ENCODE measurements at places on chromosomes 12 and 14.

DNA sequence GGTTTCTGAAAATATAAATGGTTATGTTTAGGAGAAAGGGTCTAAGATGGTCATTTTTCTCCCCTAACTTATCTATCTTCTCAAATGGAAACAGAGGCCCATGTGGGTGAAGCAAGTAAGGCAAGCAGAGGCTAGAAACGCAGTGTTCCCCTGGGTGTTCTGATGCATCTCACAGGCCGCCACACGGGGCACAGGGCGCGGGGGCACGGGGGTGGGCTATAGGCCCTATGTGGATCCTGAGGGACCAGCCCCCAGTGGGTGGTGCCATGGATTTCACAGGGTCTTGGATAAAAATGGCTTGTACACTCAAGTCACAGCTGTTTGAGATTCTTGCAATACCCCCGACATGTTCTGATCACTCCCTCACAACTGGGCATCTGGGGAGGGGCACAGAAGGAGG is 17.7 kb downstream of the ACTN1 start:
- DNase-seq, result no peak

GRCh38 chr12:122086641-122087285 is 8.2 kb downstream of the MLXIP start:
- no peak for DNase-seq

GRCh38 chr14:54638135-54638446 is 71.2 kb downstream of the SAMD4A start:
- DNase-seq, result no peak

DNA sequence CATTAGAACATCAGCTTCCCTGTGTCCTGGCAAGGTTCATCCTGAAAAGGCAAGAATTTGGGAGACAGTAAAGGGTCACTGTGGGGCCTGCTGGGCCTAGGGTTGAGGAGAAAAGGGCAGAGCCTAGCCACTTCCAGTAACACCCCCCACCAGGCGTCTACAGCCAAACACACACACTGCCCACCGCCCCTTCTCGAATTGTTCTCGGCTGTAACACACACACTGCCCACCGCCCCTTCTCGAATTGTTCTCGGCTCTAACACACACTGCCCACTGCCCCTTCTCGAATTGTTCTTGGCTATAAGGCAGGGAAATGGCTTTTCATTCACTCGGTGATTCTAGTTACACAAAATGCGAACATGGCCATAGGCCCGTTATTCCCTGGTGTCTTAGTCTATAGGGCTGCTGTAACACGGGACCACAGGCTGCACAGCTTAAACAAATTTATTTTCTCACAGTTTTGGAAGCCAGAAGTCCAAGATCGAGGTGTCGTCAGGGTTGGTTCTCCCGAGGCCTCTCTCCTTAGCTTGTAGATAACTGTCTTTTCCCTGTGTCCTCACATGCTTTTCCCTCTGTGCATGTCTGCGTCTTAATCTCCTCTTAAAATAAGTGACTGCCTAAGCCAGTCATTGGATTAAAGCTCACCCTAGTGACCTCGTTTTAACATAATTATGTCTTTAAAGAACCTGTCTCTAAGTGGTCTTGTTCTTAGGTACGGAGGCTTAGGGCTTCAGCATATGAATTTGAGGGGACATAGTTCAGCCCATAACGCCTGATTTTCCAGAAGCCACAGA is 171.0 kb downstream of the ADGRD1 start:
- no peak for DNase-seq

GRCh38 chr12:26721800-26722199 is 111.2 kb downstream of the ITPR2 start:
- no peak for DNase-seq

- DNase-seq, result no peak
Observed at GRCh38 chr12:54341378-54342300, 16.7 kb downstream of the COPZ1 start.

GRCh38 chr14:73014105-73014504 is 12.8 kb downstream of the ZFYVE1 start:
- DNase-seq, result no peak

GRCh38 chr14:22472935-22473854 is 115.8 kb downstream of the DAD1 start:
- no peak for DNase-seq

GRCh38 chr14:103889313-103890051 is 38.8 kb upstream of the TDRD9 start:
- no peak for DNase-seq

- DNase-seq, result no peak
Observed at GRCh38 chr12:123142921-123143735, 7.8 kb downstream of the PITPNM2 start.

DNA sequence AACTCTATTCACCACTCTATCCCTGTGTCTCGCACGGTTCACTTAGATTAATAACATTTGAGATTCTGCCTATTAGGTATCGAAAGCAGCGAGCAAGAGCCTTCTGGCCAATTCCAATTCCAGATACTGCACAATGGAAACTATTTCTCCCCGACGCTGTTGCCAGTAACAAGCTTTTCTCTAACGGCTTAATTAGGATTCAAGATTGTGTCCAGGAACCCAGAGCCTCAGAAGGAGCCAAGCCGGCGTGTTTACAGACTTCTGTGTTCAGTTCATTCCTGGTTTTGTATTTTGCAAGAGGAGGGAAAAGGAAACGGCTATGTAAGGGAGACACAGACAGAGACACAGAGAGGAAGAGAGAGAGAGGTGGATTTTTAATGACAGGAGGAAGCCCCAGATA is 185.6 kb downstream of the DICER1 start:
- no peak for DNase-seq

DNA sequence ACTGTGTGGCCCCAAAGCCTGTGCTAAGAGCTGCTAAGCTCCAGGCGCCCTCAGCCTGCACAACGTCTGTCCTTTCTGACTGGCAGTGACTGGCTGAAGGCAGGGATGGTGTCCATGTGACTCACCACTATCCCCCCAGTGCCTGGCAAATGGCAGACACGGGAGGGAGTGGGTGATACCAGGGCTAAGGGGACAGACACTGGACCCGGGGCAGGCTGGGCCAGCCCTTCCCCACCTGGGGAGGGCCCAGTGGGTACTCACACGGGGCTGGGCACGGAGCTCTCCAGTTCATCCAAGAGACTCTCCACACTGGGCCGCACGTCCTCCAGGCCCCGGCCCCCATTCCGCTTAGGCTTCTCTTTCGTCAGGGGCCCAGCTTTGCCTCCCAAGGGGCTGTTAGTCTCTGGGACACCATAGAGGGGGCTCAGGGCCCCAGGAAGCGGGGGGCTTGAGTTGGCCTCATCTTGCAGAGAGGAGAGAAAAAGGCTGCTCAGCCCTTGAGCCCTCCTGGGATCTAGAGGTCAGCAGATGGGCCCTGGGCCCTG is 21.4 kb upstream of the RPLP0 start:
- DNase-seq, result no peak

DNA sequence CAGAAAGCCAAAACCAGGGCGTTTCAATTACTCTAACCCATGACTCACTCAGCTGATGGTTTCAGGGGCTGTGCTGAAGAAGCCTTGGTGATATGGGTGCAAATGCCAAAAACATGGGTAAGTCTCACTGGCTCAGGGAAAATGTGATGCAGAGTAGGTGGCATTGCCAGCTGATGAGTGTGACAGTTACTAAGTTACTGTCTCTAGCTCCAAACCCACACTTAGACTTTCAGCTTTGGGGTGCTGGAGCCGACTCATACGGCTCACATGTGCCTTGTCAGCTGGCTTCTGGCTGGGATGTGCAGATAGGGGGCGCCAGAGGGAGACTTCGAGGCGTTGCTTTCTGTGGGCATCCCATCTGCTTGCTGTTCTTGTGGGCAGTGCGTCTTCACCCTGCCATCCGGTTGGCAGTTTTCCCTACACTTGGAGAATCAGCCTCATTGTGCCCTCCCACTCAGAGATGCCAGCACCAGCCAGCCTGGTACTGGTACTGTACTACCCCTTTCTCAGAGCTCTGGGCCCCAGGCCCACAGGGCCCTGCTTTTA is 11.1 kb upstream of the KRT7 start:
- DNase-seq, result no peak

- peak; percentile 52 for DNase-seq
Observed at GRCh38 chr14:94011795-94012194, 14.3 kb upstream of the OTUB2 start.

GRCh38 chr12:30687265-30687986 is 8.2 kb downstream of the IPO8 start:
- DNase-seq, result no peak

DNA sequence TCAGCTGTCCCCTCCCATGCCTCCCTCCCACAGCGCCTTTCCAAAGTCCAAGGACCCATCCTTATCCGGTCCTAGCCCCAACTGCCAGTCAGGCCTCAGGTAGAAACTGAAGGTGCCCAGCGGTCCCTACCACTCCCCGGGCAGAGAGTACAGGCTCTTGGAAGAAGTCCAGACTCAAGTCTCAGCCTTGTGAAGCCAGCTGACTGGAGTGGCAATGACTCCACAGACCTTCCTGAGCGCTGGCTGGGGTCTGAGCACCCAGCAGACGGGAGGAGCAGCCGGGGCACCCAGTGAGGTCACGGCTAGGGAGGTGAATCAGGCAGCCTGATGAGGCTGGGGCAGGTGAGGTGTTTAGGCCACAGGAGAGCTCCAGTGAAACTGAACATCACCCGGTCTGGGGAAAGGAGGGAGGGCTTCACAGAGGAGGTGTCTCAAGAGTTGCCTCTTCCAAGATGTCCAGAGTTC is 60.0 kb downstream of the ITPK1 start:
- no peak for DNase-seq

DNA sequence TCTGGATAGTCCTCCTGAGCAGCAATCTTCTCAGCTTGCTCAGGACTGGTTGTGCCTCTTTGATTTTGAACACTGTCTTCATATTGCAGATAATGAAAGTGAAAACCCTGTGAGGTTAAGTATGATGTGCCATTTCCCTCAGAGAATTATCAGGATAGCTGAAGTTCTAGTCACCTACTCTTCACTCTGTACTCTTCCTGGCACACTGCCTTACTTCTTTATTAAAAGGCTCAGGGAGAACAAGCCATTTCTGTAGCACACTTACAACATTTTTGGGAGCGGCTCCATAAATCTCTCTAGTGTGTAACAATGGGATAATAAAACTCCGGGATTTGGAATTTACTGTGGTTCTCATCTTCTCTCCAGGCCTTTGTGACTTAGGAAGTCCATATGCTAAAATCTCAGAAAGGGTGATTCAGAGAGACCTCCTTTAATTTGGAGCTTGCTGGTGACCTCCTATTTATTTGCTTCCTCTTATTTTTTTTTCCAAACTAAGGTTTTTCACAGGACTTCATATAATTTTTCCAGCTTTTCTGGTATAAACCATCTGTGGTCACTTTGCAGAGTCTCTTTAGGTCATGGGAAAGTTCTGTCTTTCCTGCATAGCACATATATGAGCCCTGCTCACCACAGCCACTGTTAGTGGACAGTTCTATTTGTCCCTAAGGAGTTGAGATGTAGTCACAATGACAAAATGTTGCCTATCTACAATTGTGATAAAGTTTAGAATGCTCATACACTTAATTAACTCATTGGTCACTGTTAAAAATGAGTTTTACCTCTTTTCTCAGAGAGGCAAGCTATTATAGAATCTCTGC is 53.5 kb upstream of the LDHB start:
- no peak for DNase-seq

- no peak for DNase-seq
Observed at GRCh38 chr12:54988402-54989054, 4.0 kb upstream of the TESPA1 start.

DNA sequence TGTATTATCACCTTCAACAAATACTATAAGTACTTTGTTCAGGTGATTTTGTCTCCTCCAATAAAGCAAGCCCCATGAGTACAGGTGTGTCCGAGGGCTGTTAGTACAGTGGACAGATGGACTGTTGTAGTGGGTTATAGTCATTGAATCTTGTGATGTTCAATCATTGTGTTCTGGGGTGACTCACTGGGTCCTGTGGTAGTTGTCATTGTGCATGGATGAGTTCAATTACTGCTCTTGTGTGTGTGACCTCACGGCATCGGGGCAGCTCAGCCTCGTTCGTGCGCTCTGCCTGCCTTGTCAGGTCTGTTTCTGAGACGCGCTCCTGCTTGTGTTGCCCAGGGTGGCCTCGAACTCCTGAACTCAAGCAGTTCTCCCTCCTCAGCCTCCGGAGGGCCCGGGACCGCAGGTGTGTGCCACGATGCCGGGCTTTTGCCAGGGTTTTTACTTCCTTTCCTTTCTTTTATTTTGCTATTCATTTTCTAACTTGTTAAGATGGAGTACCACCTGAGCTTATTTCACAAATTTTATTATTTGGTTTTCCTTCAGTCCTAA is 72.2 kb downstream of the DDX51 start:
- no peak for DNase-seq

- DNase-seq, result no peak
Observed at GRCh38 chr12:10247436-10248058, 34.9 kb downstream of the GABARAPL1 start.

DNA sequence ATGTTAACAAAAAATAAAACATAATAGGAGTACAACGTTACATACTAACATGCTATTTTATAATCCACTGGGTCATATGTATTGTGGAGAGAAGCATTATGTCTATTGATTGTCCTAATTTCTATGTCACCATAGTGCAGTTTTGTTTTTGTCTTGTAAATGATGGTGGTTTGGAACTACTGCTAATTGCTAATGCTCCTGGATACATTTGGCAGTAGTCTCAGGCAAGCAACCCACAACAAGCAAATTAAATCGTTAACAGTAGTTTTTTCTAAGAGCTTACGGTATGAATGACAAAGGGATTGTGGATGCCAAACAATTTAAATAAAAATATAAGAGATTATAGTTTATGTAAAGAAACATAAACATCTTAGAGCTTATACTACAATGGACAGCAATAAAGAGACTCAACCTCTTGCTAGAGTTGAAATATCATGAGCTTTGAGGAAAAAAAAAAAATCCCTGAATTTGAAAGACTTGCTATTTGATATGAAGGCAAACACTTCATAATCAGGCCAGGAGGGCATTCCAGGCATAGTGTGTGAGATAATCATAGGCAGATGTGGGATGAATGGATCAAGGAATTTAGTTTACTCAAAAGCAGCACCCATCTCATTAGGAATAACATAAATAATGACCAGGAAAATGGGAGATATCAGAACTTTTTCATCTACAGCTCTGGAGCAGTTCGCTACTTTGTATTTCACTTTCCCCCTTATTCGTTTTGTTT is 181.3 kb downstream of the CCDC59 start:
- DNase-seq, result no peak
